ENCODE measurements at places on chromosomes 2 and 18.

GRCh38 chr18:8994603-8995002 lies 107.9 kb upstream of the NDUFV2 start:
- no peak for DNase-seq

DNA sequence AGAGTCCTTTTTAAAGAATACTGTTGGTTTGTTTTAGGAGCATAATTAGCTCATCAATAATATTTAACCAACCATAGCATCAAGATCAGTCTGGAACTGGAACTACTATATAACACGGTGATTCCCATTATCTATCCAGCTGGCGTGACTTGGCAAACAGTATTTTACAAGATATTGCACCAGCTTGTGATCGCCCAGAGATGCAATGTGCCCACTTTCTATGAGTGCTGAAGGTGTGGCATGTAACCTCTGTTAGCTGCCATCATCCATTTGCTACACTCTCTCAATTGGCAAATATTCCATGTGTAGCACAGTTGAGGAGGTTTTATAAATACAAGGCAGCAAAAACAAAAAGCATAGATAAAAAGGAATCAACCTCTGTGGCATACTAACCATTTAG lies 64.9 kb downstream of the FIGN start:
- DNase-seq, result no peak

DNA sequence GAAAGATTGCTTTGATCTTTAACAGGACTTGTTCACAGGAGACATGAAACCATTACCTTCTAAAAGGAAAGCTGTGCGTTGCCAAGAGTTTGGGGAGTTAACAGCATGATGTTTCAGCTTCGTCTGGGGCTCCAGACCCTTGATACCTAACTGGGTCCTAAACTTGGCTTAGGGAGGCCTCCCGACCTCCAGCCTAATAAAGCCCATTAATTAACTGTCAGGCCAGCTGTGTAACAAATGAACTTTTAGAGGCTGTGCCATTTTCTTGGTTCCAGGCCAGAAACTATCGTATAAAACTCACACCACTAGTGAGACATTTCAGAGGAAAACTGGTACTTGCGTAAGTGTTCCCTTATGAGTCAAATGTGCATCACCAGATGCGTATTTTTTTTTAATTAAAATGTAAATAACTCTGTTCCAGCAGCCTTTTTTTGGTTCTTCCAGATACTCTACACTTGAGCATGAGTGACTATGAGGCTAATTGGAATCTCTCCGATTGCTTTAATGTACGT lies 236.5 kb downstream of the BCL2 start:
- no peak for DNase-seq

GRCh38 chr2:173963323-173963816 lies 1.8 kb downstream of the SP3 start:
- no peak for DNase-seq

- no peak for DNase-seq
Measured at GRCh38 chr2:223952280-223952968, 4.8 kb upstream of the MRPL44 start.

- DNase-seq, result no peak
Measured at GRCh38 chr2:13480057-13480456, 763.3 kb downstream of the TRIB2 start.

DNA sequence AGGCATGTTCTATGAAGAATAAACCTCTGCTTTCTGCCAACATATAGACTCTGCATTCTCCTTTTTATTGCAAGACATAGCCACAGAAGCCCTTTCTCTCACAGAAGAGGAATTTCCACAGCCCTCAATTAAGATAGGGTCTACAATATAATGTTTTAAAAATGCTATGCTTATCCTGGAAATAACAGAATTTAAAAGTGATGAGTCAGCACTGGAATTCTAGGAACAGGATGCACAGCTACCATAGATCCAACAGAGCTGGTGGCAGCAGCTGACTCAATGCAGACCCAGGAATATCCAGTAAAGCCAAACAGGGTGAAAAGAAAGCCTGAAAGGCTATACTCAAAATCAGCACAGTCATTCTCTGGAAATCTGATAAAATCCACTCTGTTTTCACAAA lies 866.9 kb downstream of the TRIB2 start:
- no peak for DNase-seq

DNA sequence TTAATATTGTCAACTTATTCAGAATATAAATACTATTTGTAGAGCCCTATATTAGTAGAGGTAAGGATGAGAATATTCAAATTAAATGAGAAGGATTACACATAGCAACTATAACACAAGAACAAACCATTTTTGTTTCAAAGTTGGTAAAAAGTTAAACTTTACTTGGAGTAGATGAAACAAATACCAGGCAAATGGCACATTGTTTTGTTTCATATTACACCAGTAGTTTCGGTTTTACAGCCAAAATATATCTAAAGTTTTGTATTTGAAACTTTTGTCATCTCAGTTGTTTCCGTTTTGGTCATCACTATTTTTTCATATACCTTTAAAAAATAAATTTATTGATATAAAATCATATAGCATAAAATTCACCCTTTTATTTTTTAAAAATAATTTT lies 1039.4 kb downstream of the DPP10 start:
- no peak for DNase-seq

DNA sequence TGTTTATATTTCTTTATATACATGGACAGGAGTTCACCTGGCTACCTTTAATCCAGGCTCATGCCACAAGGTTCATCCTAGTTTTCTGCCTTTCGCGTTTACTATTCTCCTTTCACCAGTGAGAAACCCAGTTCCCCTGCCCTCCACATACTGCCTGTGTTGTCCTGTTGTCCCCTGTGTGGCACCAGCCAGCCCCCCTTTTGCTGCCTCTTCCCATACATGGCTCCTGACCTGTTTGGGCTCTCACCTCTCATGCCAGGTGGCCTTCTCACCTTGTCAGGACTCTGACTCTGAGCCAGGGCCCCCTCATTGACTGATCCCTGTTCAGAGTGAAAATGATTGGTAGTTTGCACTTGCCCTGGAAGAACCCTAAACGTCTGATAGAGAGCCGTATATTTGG lies 13.6 kb downstream of the ASB1 start:
- DNase-seq, result no peak

DNA sequence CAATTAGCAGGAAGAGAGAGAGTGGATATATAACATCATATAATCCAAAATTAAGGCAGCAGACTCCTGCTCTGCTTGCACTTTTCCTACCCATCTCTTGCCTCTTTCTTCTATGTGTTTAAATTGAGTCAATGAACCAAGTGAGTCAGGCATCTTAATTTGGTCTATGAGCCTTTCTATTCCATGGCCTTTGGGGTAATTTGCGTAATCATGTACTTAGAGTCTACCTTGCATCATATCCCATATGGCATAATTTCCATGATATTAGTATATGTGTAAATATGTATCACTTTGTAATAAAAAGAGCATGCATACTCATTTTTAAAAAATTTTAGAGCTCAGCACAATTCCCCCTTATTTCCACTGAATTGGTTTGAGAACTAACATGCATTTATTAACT lies 555.2 kb downstream of the STK39 start:
- no peak for DNase-seq

DNA sequence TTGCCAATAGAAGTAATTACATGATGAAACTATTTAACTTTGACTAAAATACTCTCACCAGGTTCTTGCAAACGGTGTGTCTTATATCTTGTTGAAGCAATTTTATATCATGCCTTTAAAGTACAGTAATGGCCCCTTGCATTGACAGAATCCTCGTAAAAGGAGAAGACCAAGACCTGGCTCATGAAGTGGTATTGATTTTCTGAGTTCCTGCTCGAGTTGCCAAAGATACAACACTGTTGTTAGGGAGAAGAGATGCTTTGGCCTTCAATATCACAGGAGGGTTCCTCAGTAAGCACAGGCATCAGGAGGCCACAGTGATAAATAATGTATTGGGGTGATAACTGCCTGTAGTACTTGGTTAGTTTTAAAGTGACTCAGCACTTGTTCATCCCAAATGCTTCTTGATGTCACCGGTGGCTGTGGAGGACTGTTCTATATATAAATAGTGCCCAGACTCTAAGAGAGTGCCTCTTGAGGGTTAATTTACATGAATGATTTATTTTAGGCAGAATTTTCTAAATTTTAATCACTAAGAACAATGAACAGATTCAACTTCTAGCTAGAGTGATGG lies 571.7 kb upstream of the FANCL start:
- no peak for DNase-seq

DNA sequence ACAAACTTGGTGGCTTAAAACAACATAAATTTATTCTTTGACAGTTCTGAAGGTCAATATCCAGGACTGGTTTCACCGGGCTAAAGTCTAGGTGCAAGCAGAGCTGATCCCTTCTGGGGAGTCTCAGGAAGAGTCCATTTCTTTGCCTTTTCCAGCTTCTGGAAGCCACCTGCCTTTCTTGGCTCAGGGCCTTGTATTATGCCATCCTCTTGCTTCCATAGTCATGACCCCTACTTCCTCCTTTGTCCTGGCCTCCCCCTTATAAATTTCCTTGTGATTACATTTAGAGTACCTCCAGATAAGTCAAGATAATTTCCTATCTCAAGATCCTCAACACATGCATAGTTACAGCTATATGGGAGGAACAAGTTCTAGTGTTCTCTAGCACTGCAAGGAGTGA lies 1089.5 kb downstream of the LRP1B start:
- DNase-seq, result no peak

- DNase-seq, result no peak
Measured at GRCh38 chr2:72043985-72044384, 103.7 kb downstream of the CYP26B1 start.

GRCh38 chr2:36277146-36277808 lies 78.3 kb upstream of the CRIM1 start:
- no peak for DNase-seq

GRCh38 chr2:73601780-73602179 lies 40.4 kb downstream of the NAT8 start:
- DNase-seq, result no peak

- DNase-seq, result no peak
Measured at GRCh38 chr18:67359873-67360838, 156.4 kb downstream of the DSEL start.

DNA sequence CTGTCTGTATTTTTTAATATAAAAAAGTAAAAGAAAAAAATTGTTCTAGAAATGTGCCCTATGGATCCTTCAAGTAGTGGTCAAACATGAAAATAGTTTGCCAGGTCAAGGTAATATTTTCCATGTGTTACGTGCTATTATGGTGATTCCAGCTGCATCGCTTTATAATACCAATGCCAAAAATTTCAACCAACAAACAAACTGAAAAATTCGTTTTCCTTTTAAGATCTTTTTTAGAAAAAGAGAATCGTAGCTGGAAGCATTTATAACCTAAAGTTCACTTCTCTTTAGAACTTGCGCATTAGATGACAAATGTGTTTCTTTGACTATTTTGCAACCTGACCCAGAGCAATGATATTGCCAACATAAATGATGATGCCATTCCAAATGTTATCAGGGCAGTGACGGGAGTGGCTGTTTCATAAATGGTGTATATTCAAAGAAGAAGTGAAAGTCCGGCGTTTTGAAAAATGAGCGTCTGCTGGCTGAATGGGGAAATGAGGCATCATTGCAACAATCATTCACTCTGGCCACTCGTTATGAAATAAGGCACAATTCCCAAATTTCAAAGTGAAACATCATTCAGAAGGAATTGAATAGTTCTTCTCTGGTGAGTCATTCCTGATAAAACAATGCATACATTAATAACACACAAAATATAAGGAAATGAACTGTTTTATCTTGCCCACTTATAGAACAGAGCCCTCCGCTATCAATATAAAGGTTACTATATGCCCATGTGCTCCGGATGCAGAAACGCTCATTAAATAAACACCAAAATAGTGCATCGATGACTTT lies 297.4 kb downstream of the TGIF1 start:
- no peak for DNase-seq

- DNase-seq, result peak; percentile 21
Measured at GRCh38 chr2:201235860-201236811, 24.2 kb upstream of the CASP8 start.

GRCh38 chr2:85160966-85161960 lies 28.1 kb downstream of the TCF7L1 start:
- DNase-seq, result no peak

- no peak for DNase-seq
Measured at GRCh38 chr18:35497027-35497369, 762 bp downstream of the INO80C start.

GRCh38 chr2:225512469-225512868 lies 113.0 kb downstream of the NYAP2 start:
- no peak for DNase-seq

DNA sequence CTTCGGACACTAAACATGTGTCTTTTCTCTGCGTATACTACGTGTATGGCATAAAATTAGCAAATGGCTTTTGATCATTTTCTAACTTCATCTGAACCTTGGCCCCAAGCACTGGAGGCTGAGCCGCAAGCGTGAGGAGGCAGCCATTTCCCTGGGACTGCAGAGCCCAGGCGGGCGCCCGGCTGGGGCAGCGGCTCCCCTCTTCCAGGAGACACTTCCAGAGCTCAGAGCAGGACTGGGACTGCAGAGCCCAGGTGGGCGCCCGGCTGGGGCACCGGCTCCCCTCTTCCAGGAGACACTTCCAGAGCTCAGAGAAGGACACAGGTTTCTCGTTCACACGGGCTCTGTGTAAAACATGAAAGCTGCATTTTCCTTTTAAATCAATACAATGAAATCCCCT lies 484.1 kb upstream of the SALL3 start:
- no peak for DNase-seq

- DNase-seq, result no peak
Measured at GRCh38 chr2:157574165-157574564, 54.5 kb downstream of the ACVR1C start.

DNA sequence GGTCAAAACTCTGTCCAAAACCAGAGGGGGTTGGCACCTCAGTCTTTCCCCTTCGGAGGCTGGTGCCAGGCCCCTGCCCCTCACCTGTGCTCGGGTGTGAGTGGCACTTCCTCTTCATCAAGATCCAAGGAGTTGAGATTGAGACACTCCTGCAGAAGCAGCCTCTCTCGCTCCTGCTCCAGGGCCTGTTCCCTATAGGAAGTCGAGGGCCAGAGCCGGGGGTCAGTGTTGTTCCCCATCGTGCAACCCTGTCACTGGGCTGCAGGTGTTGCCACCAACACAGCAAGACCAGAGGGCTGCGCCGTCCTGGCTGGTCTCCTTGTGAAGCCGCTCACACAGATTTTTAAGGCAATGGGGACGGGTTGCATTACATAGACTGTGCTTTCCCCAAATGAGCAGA lies 18.9 kb downstream of the FAM178B start:
- DNase-seq, result no peak

- DNase-seq, result no peak
Measured at GRCh38 chr2:105576440-105577241, 168.1 kb upstream of the NCK2 start.

DNA sequence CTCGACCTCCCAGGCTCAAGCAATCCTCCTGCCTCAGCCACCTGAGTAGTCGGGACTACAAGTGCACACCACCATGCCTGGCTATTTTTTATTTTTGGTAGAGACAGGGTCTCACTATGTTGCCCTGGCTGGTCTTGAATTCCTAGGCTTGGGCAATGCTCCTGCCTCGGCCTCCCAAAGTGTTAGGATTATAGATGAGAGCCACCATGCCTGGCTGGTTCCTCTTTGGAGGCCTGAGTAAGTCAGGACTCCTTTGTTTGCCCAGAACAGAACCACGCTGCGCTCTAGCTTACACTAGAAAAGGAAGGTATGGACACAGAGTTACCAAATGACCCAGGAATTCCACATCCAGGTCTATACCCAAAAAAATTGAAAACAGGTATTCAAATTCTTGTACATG lies 135.9 kb upstream of the SLC1A4 start:
- DNase-seq, result no peak

GRCh38 chr2:50014168-50014567 lies 859.9 kb upstream of the FSHR start:
- DNase-seq, result no peak
